Right renal pelvis (tissue), 4 donors: ENCODE measurements at places on chromosomes 12 and 14.
A peak's percentile ranks its signal among the peaks of the same experiment; 100 is the strongest.

- DNase-seq = no peak
Observed at GRCh38 chr12:95412482-95413311, 61.3 kb upstream of the METAP2 start.

DNA sequence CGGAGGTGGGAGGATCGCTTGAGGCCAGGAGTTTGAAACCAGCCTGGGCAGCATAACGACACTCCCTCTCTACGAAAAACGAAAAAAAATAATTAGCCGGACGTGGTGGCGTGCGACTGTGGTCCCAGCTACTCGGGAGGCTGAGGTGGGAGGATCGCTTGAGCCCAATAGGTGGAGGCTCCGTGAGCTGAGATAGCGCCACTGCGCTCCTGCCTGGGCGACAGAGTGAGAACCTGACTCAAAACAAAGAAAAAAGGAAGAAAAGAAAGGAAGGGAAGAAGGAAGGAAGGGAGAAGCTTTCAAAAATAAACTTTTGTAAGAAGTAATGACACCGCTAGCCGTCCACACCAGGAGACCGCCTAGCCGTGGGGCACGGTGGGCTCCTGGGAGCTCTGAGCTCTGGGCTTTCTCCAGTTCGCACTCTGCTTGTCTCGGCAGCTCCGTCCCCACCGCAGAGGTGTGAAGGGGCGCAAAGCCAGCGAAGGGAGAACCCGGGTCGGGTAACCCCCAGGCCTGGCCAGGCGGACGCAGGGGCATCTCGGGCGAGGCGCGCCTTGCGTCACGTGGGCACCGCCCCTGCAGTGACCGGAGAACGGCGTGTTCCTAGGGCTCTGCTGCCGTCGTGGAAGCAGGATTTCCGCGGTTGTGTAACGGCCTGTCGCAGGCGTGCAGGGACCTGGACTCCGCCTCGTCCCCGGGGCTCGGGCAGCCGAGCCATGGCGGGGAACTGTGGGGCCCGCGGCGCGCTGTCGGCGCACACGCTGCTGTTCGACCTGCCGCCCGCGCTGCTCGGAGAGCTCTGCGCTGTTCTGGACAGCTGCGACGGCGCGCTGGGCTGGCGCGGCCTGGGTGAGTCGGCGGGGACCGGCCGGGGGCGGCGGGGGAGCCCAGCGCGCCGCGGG is at the start of gene IRAK3:
Gene IRAK3, plus strand, starts transcription at position 631 of the 902 bp plus-strand sequence. Its CDS starts 86 bp downstream, at position 717.
- DNase-seq = peak; percentile 20

DNA sequence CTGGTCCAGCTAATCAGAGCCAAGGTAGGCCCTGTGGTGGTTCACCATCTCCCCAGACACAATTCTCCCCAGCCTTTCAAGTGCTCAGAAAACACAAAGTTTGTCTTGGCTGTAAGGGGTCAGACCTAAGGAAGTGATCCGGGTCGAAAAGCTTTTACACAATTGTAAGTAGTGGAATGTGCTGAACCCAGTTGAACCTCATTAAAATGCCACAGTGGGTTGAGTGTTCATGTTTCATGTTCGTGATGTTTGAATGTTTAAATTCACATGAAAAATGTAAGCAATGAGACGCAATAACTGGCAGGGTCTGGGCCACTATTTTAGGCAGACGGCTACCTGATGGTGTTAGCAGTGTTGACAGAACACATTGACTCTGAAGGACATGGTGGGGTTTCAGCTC is 60.9 kb upstream of the JDP2 start:
- no peak for DNase-seq

- DNase-seq = no peak
Observed at GRCh38 chr14:50603565-50603964, 43.6 kb downstream of the ATL1 start.

DNA sequence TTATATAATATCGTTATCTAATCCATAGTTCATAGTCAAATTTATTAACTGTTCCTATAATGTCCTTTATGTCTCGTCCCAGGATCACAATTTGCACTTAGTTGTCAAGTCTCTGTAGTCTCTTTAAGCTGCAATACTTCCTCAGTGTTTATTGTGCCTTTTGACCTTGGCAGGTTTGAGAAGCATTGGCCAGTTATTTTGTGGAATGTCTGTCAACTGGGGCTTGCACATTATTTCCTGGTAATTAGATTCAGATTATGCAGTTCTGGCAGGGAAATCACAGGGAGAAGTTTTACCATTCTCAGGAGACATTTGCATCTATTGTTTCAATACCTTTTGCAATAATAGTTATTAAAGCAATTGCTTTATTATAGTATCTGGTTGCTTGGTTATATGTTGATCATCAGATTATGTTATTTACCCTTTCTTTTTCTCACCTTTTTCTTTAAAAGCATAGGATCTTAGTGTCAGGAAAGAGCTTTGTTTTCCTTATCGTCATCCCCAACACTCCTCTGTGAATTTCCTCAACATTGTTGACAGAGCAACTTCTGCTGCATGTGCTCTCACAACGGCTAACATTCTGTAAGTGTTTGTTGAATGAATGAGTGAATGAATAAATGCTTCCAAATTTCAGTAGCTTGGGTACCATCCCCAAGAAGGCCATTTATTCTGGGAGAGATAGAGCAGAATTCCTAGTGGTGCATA is 3.7 kb upstream of the ART4 start:
- no peak for DNase-seq

DNA sequence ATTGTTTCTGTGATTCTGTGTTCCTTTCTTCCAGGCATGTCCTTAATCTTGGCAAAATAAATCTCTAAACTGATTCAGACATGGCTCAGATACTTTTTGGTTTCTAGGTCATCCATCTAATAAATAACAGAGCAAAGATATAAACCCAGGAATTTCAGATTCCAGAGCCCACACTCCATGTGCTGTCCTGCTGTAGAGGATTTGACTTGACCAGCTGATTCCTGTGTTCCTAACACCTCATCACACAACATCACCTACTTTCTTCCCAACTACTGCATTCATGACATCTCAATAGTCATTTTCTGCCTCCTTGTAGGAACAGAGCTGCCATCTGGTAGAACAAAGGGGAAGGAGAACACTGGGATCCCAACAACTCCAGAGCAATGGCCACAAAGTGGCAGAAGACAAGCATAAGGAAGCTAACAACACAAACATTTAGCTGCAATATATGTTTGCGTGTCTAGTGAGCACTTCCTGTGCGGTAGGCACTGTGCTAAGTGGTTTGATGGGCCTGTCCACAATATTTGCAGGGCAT is 91.9 kb upstream of the OVCH1 start:
- DNase-seq = no peak

DNA sequence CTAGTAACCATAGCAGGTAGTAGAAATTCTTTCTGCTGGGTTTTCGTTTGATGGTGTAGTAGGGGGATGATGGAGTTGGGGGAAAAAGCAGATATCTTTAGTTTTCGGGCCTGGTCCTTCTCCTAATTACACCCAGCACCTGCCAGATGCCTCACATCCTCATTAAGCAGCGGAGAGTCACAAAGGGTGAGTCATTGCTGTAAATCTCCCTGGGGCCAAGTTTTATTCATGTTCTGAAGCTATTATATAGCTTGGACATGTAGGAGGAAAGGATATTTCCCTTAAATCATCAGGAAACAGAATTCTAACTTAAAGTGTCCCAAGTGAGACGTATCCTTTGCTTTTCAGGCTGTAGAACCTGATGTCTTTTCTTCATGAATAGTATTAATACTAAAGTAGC is 4.9 kb upstream of the NECAP1 start:
- no peak for DNase-seq

DNA sequence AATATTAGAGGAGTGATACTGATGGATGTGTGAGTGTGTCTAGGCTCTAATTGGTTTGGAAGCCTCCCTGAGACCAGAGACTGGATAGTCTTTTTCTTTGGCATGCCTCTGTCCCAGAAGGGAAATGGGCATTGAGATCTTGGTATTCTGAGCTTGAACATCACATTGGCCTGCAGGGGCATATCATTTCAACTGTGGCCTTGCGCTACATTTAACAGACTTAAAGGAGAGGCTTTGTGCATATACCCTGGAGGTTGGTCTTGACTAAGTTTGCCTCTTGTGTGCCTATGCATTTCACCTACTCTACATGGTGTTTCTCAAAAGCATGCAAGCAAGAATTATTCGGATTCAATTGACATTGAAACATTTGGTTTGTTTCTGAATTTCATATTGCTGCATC is 185.4 kb downstream of the TMTC2 start:
- DNase-seq = no peak

DNA sequence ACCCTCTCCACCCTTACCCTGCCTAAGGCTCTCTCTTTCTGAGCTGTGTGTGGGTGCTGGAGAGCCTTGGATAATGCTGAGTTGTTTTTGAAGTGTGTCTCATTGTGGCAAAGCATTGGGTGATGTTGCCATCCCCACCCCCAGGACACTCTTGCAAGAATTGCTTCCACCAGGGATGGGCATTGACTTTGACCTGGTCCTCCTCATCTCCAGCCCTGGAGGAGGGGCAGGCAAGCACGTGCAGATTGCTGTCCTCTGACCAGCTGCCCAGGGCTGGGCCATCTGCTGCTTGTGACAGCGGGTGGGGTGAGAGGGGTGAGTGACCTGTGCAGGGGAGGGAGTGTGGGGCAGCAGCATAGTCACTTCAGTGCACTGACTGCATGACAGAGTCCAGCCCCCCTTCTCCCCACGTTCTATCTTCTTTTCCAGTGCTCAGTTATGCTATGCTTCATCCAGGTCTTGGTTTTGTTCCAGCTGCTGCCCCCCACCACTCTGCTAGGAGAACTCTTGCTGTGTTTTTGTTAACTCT is 26.2 kb downstream of the SUSD6 start:
- DNase-seq = no peak

GRCh38 chr12:45191239-45191638 is 24.7 kb upstream of the ANO6 start:
- no peak for DNase-seq
